ENCODE measurements at places on chromosomes 4 and X.

DNA sequence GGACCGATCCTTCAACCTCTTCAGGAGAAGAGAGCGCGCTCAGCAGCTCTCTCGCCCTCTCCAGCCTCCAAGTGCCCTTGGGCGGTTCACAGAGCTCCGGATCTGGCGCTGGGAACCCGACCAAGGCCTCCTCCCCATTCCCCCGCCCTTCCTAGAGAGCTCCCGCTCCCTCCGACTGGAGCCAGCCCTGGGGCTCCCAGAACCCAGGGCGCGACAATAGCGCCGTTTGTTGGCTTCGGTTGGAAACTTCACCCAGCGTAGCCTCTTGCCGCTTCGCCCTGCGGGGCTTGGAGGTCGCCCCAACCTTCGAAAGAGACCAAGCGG lies 3.1 kb upstream of the SOX3 start:
- no peak for DNase-seq

DNA sequence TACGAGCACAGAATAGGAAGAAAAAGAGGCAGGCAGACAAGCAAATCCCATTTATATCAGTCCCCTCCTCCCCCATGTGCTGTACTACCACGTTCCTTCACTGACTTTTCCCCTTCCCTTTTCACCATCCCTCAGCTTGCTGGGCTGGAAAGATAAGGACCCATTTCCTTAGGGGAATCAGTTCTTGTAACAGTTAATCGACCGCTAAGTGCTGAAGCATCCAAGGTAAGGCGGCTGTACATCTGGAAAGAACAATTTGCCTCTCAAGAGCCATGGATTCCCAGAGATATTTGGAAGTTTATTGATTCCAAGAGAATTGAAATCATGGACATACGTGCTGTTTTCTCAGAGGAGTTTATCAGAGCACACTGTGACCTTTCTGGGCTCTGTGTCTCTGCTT lies 1688.0 kb downstream of the STIM2 start:
- DNase-seq = no peak

DNA sequence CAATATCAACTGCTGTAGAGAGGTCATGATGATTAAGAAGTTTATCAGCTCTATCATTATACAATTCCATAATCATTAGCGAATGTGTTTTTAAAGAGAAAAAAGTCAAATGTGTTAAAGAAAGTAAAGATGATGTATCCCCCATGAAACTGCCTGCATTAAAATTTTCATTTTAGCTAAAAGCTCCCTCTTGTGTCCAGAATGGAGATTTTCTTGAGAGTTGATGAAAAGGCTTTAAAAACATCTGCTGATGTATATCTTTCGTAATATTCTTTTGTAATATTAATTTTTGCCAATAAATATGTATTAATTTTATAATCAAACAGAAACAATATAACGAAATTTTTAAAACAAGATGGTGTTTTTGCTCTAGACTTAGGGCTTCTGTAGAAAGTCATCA lies 52.1 kb upstream of the LHFPL1 start:
- DNase-seq = no peak

- DNase-seq = no peak
These were observed 652.1 kb downstream of the ANKRD50 start for GRCh38 chr4:124060261-124060918.

- DNase-seq = no peak
These were observed 187.0 kb downstream of the CRLF2 start for GRCh38 chrX:1025413-1025812.

- DNase-seq = no peak
These were observed 460.5 kb upstream of the CNKSR2 start for GRCh38 chrX:20913760-20914159.

DNA sequence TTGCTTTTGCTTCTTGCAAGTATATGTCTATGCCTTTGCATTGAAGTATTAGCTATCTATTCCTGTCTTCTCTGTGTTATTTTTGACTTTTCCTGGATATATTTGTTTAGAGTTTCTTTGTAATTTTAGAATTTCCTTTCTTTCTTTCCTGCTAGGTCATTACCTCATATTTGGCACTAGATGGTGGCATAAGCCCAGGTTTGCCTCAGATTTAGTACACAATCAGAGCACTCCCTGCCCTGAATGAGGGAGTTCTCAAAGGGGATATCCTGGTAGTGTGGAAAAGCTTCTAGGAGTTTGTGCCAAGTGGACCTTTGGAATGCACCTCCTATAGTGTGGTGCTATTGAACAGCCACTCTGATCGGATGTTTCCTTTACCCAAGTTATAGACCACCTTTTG lies 181.6 kb downstream of the UGT8 start:
- no peak for DNase-seq

GRCh38 chr4:180828455-180829018 lies 1414.7 kb upstream of the TENM3 start:
- no peak for DNase-seq

GRCh38 chr4:144712775-144713174 lies 66.8 kb downstream of the HHIP start:
- no peak for DNase-seq

DNA sequence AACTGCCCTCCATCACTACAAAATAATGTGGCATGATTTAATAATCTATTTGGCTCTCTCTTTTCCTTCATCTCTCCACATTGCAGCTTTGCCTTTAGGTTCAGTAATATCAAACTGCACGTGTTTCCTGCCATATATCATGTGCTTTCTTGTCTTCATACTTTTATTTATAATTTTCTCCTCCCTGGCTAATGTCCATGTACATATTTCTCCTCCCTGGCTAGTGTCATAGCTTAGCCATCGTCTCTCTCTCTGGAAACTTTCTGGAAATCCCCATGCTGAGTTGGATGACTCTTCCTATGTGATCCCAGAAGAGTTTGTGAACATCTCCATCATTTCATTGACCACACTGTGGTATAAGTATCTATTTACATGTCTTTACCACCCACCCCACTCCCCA lies 21.3 kb upstream of the PDGFC start:
- DNase-seq = no peak

DNA sequence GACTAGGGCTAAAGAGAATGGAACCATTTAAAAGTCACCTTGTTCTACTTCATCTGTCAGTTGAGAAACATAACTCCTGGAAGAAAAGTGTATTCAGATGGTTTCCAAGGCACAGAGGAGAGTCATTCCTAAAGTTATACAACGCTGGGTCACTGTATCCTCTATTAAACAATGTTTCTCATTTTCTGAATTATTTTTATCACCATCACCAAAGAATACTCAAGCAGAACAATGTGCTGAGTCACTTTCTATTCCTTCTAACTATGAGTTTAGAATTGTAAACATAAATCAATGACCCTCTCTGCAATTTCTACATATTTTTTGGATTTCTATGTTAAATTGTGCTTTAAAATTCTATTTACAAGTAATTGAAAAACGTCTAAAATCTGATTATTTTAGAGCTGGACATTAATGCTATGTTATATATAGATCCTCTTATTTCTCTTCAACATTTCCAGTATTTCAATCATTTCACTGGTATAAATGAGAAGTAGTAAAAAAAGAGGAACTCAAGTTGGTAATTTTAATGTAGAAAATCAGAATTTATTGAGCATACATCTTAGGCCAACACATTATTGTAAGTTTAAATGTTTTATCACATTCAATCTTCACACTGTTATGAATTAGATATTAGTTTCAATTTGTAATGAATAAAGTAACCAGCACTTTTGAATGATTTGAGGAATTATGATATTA lies 7.5 kb downstream of the DTHD1 start:
- DNase-seq = no peak

GRCh38 chr4:146401274-146401673 lies 120.5 kb downstream of the SLC10A7 start:
- no peak for DNase-seq

DNA sequence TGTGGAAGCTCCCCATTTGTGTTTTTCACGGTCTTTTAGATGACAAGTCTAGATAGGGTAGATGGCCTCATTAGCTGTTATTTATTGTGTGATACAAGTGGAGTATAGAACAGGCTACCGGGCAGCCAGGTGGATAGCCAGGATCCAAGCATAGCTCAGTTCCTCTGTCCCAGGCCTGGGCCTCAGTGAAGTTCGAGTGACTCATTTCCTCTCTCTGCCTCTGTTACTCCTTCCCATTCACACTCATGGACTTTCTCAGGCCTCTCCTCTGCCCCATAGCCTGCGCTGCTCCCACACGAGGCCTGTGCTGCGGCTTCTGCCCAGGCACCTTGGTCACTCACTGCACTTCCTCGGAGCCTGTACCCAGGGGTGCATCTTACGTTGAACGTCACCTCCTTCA lies 54.5 kb downstream of the TENM3 start:
- DNase-seq = no peak

GRCh38 chr4:141802333-141802732 lies 165.9 kb downstream of the IL15 start:
- no peak for DNase-seq

GRCh38 chrX:24196509-24196908 lies 47.0 kb downstream of the ZFX start:
- DNase-seq = no peak

DNA sequence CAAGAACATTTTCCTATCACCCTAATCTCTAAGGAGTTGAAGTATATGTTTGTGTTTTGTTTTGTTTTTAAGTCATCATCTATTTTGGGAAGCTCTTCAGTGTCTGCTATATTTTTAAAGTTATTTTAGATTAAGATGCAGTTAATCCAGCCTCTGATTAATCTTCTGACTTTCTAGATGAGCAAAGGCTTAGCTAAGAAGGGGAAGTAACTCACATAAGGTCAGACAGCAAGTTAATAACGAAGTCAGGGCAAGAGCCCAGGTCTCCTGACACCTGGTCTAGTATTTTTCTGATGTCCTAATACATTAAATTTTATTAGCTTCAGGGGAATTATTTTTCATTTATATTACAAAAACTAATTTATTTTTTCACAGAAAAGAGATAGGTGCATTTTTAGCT lies 168.5 kb downstream of the SOWAHB start:
- no peak for DNase-seq

GRCh38 chr4:120830204-120830603 lies 92.3 kb downstream of the PRDM5 start:
- no peak for DNase-seq

DNA sequence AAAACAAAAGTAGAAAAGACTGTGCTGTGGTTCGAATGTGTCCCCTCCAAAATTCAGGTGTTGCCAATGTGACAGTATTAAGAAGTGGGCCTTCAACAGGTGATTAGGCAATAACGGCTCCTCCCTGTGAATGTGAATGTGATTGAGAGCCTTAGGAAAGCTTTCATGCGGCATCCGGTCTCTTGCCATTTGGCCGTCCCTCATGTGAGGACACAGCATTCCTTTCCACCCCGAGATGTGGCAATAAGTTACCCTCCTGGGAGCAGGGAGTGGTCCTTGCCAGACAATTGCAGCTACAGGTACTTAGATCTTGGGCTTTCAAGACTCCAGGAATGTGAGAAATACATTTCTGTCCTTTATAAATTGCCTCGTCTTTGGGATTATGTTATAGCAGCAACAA lies 129.3 kb downstream of the CPEB2 start:
- DNase-seq = no peak

DNA sequence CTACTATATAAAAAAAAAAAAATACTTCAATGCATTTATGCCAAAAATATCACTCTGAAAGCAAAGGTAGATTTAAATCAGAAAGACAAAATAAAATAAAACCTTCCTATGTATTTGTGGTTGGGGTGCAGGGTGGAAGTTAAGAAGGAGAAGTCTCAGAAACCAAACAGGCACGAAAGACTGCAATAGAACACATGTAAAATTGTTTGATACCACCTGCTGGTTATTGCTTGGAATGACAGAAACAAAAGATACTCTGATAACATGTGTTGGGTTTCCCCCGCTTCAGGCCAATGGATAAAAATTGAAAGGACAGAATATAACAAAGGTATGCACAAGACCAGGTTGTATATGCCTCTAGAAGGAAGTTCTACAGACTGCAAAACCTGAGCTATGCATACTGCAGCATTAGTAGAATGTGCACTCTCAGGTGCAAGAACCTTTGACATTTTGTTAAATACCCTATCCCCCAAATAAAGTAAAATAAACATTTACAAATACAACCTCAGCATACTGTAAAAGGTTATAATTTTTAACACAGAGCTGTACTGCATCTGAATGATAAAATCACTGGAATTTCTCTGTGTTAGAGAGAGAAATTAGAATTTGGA lies 118.8 kb downstream of the GABRA2 start:
- no peak for DNase-seq

DNA sequence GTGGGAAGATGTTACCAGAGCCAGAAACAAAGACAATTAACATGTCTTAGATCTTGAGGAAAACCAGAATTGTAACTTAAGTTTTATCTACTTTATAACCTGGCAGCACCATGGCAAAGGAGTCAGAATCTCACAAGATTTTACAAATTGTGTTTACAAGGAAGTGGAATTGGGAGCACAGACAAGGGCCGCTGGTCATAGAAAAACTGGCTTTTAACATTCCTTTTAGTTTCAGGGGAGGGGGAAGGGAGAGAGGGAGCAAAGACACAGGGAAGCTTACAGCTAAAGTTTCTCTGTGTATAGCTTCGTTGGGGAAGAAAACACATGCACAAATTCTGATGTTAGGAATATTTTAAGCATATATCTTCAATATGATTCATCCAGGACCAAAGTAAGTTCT lies 10.3 kb upstream of the UGT2B11 start:
- DNase-seq = no peak

- DNase-seq = no peak
These were observed 8.3 kb downstream of the ZIC3 start for GRCh38 chrX:137574102-137574783.

DNA sequence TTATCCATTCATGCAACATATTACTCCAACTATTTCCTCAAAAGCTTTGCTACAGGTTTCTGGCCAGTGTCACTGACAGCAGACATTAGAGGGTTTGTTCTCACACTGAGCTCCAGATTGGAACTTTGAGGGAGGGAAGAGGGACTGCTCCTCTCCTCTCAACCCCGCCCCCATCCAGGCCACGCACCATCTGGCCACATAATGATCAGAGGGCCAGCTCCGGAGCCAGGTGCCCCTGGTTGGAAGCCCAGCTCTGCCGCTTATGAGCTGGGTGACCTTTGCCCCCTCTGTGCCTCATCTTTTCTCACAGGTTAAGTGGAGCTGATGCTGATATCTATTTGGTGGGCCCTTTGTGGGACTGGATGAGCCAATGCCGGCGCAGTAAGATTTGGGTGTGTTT lies 55.8 kb downstream of the C4orf50 start:
- no peak for DNase-seq

- no peak for DNase-seq
These were observed 108.3 kb downstream of the AGTR2 start for GRCh38 chrX:116278826-116279225.

GRCh38 chr4:105683038-105683437 lies 25.5 kb downstream of the INTS12 start:
- DNase-seq = no peak

GRCh38 chr4:148575577-148575976 lies 133.4 kb upstream of the NR3C2 start:
- DNase-seq = no peak

- DNase-seq = no peak
These were observed 127.2 kb upstream of the FRMPD4 start for GRCh38 chrX:12011075-12011474.

GRCh38 chr4:41749631-41750039 lies 1.1 kb upstream of the PHOX2B start:
- DNase-seq = no peak

DNA sequence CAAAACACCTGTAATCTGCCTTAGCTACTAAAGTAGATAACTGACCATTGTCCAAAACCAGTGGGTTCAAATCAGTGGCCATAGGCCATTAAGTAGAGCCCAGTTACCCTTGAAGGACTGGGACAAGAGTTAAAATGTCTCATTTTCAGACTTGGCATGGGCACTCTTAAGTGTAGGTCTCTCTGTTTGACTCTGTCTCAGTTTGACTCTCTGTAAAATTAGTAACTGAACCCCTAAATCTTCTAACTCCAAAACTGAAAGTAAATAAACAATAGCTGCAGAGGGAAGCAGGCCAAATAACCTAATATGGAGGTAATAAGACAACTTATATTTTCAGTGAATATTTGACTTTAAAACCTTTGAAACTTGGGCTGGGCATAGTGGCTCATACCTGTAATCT lies 89.1 kb downstream of the SLC16A2 start:
- no peak for DNase-seq
